ENCODE measurements at places on chromosomes 2 and 18.

- DNase-seq, result no peak
Observed at GRCh38 chr2:26640781-26641564, at the start of gene CIB4. Gene CIB4, minus strand, starts transcription at chr2:26641366. Its CDS starts 52 bp downstream, at chr2:26641314.

DNA sequence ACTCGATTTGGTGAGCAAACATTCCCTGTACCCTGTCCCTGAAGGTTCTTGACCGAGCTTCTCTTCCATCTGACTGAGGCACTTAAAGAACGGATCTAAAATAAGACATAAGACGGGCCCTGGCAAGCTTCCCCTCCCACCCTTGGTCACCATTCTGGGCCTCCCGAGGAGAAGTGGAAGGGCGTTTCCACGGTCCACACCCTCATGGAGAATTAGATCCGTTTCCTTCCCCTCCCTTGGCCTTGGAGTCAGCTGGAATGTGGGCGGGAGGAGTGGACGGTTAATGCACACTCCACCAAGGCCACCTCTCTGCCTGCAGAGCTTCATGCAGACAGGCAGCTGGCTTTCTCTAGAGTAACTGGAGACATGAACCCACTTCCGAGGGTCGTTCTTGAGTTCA is 257.3 kb upstream of the APCDD1 start:
- DNase-seq, result no peak

- DNase-seq, result no peak
Observed at GRCh38 chr18:57930476-57930875, 113.5 kb upstream of the NEDD4L start.

- no peak for DNase-seq
Observed at GRCh38 chr2:205166745-205167144, 515.6 kb upstream of the NRP2 start.

- no peak for DNase-seq
Observed at GRCh38 chr18:27964811-27965210, 212.1 kb downstream of the CDH2 start.

DNA sequence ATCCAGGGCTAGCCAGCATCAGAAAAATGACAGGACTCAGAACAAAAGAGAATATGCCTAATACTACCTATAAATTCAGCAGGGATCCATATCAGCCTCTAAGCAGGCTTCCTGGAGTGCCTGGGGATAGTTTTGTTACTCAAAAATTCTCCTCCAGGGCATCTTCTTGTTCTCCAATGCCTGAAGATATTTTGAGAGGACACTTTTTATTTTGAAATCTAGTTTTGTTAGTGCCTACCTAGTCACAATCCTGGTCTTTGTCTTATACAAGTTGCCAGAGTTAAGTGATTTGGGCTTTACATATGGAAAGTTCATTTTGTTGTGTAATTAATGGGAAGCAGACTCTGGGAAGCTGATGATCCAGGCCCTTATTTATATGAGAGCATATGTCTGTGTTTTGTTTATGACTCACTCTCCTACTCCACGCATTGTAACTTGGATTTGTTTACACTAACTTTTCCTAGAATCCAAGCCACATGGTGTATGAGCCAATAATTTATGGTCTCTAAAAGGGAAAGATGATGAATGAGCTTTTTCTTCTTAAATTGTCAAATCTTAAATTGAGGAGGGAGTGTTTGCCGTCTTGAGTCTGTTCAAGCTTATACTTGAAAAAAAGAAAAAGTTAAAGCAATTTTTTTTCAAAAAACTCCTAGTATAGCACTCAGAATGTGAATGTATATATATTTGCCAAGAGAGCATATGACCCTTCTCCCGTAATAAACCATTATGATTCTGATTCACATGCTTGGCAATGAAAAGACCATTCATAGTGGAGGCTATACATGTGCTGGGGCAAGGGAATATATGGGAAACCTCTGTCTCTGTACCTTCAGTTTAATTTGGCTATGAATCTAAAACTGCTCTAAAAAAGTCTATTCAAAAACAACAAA is 370.3 kb downstream of the SETBP1 start:
- no peak for DNase-seq

GRCh38 chr2:48514348-48515003 is 15.5 kb upstream of the STON1 start:
- DNase-seq, result no peak

DNA sequence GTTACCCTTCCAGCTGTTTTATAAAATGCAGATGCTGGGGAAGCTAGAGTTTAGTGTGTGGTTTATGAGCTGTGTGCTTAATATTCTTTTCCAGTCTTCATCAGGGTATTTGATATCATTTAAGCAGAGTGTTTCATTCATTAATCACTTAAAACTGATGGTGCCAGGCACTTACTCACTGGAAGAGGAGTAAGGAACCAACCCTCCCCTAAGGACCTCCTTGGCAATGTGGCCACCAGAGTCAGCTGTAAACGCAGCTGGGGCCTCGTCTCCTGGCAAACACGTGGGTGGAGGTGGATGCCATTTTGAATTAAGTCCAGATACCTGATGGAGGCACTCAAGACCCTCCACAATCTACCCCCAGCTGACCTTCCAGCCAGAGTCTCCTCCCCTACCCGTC is 331.6 kb downstream of the CLIP4 start:
- DNase-seq, result no peak

DNA sequence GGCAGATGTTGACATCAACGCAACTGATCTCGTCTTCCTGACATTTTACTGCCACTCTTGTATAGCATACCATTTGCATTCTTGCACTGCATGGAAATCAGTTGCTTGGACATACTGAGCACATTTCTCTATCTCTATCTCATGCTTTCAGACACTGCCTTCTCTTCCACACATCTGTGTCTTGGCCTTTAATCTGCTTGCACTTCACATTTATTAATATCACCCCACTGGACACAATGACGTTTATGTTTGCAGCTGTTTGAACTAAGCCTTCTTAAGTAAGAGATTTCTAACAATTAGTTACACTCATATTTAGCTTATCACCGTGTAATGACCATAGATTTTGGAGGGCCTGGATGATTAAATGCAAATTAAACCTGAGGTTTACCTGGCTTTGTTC is 229.8 kb upstream of the CDH19 start:
- DNase-seq, result no peak

- no peak for DNase-seq
Observed at GRCh38 chr2:100212850-100213249, 70.5 kb upstream of the AFF3 start.

DNA sequence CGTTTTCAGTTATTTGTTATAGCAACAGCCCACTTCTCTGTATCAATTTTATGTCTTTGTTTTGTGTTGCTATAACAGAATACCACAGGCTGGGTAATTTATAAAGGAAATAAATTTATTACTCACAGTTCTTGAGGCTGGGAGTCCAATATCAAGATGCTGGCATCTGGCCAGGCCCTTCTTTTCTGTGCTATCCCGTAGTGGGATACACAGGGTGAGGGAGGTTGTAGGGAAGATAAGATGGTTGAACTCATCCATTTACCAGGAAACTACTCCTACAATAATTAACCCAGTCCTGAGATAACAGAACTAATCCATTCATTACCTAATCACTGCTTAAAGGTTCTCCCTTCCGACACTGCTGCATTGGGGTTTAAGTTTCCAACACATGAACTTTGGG is 220.7 kb downstream of the TPGS2 start:
- no peak for DNase-seq

- no peak for DNase-seq
Observed at GRCh38 chr2:196376984-196377877, 205.9 kb upstream of the STK17B start.

DNA sequence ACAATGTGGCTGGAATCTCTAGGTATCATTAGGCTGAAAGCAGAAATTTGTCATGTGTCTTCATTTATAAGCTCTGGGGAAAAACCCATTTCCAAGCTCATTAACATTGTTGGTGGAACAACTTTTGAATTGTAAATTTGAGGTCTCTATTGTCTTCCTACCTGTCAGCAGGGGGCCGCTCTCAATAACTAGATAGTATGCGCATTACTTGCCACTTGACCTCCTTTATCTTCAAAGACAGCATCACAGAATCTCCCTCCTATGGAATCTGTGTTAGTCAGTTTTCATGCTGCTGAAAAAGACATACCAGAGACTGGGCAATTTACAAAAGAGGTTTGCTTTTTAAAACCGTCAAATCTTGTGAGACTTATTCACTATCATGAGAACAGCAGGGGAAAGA is 223.1 kb downstream of the CALCRL start:
- no peak for DNase-seq

- DNase-seq, result no peak
Observed at GRCh38 chr2:49037197-49037596, 117.1 kb downstream of the FSHR start.

- no peak for DNase-seq
Observed at GRCh38 chr2:38700113-38700785, 34.3 kb downstream of the GALM start.

DNA sequence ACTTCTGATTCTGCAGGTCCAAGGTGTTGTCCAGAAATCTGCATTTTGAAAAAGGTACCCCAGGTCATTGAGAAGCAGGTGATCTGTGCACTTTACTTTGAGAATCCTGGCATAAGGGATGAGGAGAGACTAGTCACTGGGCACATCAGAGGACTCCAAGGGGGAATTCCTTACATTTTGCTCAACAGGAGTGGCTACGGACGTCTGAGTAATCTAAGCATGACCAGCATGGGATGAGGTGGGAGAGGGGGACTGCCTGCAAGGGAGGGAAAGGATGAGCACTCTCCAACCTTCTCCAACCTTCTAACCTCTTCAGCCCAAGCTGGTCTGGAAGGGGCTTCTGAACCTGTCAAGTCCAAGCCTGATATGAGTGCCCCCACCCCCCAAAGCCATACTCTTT is 55.5 kb downstream of the MARCHF4 start:
- no peak for DNase-seq

GRCh38 chr2:196750977-196751631 is 48.4 kb downstream of the GTF3C3 start:
- DNase-seq, result peak; percentile 1

DNA sequence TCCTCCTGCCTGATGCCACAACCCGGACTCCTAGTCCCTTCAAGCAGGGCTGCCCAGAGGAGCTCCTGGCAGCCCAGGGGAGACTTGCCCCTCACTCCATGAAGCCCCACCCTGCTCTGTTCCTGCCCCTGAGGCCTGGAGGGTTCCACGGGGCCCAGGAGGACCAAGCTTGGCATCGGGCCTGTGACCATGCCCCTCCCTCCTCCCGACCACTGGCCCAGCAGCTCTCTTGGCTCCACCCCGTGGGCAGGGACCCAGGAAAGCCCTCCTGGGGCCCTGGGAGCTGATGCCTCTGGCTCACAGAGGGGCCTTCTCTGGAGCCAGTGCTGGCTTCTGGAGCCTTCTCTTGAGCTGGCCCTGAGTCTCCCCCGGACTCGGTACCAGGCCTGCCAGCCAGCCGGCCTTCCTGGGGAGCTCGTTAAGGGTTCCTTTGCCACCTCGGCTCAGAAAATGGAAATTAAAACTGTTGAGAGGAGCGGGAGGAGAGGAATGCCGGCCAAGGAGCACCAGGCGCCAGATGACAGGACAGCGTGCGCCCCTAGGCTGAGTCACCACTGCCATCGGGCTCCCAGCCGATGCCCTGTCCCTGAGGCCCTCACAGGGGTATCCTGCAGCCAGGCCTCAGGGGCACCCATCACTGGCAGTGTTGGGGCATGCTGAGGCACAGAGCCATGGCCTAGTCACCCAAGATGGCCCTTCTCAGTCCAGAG is 40.6 kb upstream of the SNED1 start:
- DNase-seq, result no peak

GRCh38 chr18:57775937-57776336 is 27.2 kb downstream of the ATP8B1 start:
- no peak for DNase-seq

DNA sequence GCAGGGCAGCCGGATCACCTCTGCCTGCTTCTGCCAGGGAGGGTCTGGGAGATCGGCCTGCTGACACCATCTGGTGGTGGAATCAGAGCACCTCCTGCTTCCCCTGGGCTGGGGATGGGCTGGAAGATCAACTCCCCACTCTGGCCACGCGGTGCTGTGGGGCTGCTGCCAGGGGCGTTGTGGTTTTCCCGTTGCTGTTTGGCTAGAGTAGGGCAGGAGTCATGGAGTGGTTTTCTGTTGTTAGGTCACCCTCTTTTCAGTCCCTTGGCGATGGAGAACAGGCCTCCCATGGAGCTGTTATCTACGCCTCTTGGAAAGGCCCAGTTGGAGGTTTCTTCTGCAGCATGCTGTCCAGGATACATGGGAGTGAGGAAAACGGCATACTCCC is 15.2 kb downstream of the BCL2L11 start:
- DNase-seq, result no peak

DNA sequence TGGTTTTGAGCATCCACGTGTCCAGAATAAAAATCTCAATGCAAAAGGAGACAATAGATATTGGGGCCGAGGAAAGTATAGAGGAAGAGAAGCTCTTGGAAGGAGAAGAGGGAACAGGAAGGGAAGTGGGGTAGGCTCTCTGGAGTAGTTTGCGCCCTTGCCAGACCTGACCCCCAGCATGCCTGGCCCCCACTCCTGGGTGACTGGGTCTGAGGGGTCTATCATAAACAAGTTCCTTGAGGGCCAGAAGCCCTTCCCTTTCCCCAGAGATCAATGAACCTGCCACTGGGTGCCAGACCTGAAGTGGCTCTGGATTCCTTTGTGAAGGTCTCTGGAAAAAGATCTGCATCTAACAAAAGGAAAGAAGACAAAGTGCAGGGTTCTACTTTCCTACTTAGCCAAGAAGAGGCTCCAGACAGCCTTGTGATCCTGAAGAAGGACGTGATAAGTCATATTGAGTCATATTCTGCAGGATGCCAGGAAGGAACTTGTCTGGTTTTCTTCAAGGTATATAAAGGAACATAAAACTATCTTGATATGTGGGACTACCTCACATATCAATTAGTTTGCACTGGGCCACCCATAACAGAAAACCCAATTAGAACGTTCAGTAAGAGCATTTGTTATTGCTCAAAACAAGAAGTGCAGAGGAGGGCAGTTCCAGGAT is 18.7 kb upstream of the ATOH8 start:
- no peak for DNase-seq

- DNase-seq, result no peak
Observed at GRCh38 chr2:160375802-160376469, 117.7 kb downstream of the RBMS1 start.

DNA sequence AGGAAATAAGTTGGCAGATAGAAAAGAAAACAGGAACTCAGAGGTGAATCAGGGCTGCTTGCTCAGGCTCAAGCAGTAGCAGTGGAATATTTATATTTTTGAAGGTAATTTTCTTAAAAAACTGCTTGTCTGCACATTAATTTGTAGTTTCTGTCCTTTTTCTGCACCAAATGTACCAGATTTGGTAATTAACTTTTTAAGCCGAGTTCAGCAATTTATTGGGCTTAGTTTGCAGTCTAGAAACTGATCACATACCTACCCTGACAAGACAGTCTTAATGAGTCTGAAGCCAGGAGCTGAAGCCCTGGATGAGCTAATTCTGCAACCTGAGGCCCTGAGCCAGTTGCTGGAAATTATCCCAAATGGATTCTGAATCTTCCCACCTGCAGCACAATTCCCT is 647.0 kb downstream of the TDRD15 start:
- DNase-seq, result no peak
